ENCODE measurements at places on chromosomes 12 and 14. TPM values are rescaled to one million over a fixed set of nuclear protein-coding genes. Genes with fewer than 3 reads are reported as not detected.

- no peak for DNase-seq
Observed at GRCh38 chr14:37824939-37825712, 229.7 kb downstream of the TTC6 start.

- DNase-seq, result no peak
Observed at GRCh38 chr12:77118696-77119095, 53.3 kb upstream of the E2F7 start.

DNA sequence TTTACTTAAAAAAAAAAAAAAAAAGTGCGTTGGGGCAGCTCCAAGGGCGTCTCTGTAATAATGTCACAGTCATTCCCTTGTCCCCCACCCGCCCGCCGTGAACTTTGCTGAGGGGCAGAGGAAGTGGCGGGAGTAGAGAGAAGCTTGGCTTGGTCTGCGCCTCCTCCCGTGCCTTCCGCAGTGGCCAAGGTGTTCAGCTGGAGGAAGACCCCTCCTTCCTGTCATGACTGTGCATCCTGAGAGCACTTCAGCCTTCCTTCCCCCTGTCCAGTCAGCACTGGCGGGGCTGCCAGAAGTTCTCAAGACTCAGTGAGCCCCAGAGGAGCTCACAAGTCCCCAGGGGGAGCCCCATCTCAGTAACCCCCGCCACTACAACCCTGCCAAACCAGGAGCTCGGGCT lies 32.2 kb downstream of the AACS start:
- no peak for DNase-seq

GRCh38 chr14:45891417-45892080 lies 638.5 kb upstream of the MIS18BP1 start:
- no peak for DNase-seq

- no peak for DNase-seq
Observed at GRCh38 chr12:68327896-68328295, 4.3 kb downstream of the MDM1 start.

GRCh38 chr12:68963856-68964745 lies 31.1 kb upstream of the CPM start:
- no peak for DNase-seq

DNA sequence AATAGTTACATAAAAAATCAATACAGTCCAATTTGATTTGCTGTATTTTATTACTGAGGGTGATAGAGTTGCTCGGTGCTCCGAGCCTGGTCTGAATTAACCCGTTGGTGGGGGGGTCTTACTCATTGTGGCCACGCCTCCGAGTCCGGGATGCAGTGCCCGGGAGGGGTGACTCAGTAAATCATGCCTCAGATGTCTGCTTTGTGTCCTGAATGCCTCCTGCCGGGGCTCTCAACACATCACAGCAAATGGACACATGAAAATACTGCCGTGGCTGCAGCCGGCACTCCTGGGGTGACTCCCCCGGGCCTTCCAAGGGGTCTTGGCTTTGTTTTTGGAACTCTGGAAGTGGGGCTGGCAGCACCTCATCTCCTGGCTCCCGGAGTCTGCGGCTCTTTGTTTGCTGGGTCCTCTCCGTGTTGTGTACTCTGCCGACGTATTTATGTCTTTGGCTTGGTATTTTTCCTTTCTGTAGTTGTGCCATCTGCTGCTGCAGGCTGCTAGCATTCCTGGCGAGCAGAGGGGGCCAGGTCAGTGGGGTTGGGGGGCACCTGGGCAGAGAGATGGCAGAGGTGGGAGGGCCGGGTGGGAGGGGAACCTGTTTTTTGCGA lies 129.0 kb downstream of the AACS start:
- no peak for DNase-seq

DNA sequence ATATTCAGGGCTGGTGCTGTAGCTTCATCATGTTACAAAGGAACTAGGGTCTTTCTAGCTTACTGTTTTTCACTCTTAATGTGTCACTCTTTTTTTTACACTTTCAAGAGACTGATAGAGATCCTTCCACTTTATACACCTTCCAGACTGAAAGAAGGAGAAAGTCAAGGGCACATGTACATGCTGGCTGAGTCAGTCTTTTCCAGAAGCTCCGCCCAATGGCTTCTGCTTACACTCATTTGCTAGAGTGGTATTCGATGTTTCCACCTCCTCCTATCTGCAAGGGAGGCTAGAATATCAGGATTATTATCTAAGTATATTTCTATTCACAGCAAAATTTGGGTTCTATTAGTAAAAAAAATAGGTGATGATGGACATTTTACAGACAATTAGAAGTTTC lies 325.8 kb upstream of the OR4E1 start:
- DNase-seq, result no peak

GRCh38 chr12:18752947-18753346 lies 15.0 kb downstream of the CAPZA3 start:
- no peak for DNase-seq

- DNase-seq, result no peak
Observed at GRCh38 chr12:131912518-131913274, 16.4 kb upstream of the PUS1 start.

GRCh38 chr12:65605019-65605418 lies 219.3 kb upstream of the HMGA2 start:
- DNase-seq, result no peak

GRCh38 chr12:88383405-88383804 lies 196.9 kb downstream of the KITLG start:
- DNase-seq, result no peak

- no peak for DNase-seq
Observed at GRCh38 chr14:49966304-49966809, 73.5 kb downstream of the ARF6 start.

- no peak for DNase-seq
Observed at GRCh38 chr12:50271724-50272247, 11.5 kb downstream of the LIMA1 start.

DNA sequence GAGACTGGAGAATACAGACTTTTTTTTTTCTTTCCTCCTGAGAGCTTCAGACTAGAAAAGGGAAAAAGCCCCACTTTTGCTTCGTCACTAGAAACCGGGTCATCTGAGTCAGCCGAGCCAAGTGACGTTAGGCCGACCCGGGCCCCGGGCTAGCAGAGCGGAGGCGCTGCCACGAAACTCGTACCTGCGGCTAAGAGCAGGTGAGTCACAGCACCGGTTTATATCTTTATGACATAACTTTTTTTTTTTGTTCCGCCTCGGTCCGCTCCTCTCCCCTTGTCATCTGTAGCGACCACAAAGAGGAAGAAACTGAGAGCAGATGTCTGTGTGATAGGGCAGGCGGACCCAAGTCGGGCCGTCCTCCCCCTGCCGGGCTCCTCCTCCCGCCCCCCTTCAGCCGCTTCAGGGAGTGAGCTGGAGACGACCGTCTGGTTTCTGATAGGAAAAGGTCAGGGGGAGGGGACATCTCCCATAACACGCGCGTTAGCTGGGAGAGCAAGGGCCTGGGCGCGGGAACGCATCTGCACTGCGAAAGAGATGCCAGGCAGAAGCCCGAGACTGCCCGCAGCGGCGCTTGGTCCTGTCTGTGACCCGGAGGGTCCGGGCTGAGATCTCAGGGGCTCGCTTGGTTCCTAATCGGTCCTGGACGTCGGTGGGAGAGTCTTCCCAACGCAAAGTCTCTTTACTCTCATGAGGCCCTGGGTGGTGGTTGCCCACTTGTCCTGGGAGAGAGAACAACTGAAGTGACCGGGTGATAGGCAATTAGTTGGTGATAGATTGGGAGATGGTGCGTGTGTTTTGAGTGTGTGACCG lies 586 bp downstream of the TTC6 start:
- DNase-seq, result peak; percentile 18

DNA sequence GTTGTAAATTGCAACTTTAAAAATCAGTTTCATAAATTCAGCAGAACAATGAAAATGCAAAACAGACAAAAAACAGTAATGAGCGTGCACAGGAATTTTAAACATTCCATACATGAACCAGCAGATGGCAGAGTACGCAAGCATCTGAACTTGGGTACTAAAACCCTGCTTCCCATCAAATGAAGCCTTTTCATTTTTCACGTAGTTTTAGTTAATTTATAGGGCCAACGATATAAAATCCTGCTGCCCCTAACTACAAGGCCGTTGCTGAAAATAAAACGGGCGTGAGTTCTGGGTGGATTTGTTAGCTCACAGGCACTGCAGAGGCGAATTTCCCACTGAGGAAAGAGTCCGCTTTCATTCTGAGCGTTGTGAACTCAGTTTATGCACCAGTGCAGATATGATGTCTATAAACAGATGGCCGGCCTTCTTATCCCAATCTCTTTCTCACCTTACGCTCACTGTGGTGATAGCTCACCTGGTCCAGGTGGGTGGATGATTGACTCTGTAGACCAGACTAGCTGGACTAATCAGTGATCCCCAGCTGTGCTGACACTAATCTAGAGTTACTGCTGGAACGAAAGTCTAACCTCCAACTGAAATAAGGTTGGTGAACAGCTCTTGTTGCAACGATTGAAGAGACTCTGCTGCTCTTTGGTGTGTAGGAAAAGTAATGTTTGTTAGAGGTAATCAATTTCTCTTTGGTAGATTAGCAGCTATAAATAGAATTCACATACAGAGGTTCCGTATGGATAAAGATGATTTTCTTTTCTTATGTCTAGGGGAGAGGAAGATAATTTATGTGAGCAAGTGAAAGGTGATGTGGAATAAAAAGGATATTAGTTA lies 89.2 kb downstream of the PDZRN4 start:
- DNase-seq, result peak; percentile 10

GRCh38 chr12:124021007-124021406 lies 48.0 kb downstream of the ZNF664 start:
- no peak for DNase-seq

- DNase-seq, result peak; percentile 12
Observed at GRCh38 chr14:37903343-37904191, 304.1 kb upstream of the SSTR1 start.

DNA sequence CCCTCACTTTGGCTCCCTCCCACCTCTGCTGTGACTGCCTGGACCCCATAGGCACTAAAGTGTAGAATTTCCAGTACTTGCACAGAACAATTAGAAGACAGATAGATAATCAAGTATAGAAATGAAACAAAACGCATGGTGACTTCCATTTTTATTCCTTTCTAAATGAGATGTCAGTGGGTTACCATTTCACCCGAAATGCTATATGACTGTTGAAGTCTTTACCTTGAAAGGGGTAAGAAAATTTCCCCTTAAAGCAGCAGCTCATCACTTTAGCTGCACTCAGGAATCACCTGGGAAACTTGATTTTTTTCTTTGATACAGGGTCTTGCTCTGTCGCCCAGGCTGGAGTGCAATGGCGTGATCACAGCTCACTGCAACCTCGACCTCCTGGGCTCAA lies 12.5 kb upstream of the KSR2 start:
- DNase-seq, result no peak

DNA sequence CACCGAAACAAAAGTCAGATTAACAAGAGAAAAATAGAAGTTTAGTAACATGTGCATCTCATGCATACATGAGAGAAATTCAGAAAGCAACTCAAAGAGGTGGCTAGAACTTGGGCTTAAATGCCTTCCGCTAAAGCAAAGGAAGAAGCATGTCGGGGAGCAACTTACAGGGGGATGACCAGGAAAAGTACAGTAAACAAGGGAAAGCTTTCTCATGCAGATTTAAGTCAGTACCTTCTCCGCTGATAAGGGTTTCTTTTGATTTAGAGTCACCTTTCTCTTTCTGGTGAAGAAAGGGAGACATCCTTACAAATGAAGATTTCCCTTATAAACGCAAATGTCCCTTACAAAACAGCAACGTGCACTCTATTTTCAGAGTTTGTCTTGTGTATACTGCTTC lies 6.0 kb upstream of the RNASE6 start:
- DNase-seq, result no peak

DNA sequence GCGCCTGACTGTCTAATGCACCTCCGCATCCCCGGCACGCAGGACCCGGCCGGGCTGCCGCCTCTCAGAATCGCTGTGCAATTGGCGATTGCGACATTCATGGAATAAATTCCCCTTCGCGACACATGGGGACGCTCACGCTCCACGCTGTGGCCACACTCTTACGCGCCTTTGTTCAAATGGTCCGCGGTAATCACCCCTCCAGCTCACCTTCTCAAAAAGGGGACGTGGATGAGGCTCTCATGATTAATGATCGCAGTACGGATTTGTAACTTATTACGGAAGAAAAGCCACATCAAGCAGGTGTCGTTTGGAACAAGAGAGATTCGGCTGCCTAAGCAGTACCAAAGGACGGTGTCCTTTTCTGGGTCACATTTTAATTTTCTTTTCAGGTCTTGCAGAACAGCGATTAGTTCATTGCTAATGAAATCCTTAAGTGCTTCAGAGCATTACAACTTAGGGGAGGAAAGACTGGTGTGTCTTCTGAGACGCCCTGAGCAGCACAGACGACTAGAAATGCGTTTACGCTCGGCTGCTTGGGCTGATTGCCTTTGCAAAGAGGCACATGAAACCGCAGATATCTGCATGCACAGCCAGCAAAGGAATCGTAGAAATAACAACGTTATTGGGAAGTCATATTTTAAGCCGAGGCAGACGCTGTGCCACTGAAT lies 37.3 kb upstream of the ADGRD1 start:
- peak; percentile 14 for DNase-seq

Gene PTPRO
- 3.7 TPM for total RNA-seq

Gene KIF26A
- 0.48 TPM for total RNA-seq

Gene RPL10L
- total RNA-seq, result not detected

Gene TGM1
- 12.3 TPM for total RNA-seq

Gene MDGA2
- 0.62 TPM for total RNA-seq

Gene SLC2A14
- not detected for total RNA-seq

Gene RERGL
- total RNA-seq, result not detected

Gene AQP6
- not detected for total RNA-seq

Gene DAO
- not detected for total RNA-seq

Gene PCED1B
- 4.8 TPM for total RNA-seq

Gene MMP19
- 0.08 TPM for total RNA-seq

Gene PDZRN4
- not detected for total RNA-seq

Gene SARNP
- 123 TPM for total RNA-seq

Gene TEX22
- total RNA-seq, result 0.27 TPM

Gene TRIM9
- 1.2 TPM for total RNA-seq

Data from kidney epithelial cell (primary cell).